ENCODE measurements at places on chromosomes 4 and X. TPM values are rescaled to one million over a fixed set of nuclear protein-coding genes. Genes with fewer than 3 reads are reported as not detected.

The SLC6A14 gene
- total RNA-seq: 0.57 TPM

- DNase-seq: no peak
Observed at GRCh38 chrX:15804563-15804962, 14.3 kb downstream of the ZRSR2 start.

GRCh38 chrX:153744210-153745066 lies 19.6 kb upstream of the PLXNB3 start:
- DNase-seq: peak; percentile 52

DNA sequence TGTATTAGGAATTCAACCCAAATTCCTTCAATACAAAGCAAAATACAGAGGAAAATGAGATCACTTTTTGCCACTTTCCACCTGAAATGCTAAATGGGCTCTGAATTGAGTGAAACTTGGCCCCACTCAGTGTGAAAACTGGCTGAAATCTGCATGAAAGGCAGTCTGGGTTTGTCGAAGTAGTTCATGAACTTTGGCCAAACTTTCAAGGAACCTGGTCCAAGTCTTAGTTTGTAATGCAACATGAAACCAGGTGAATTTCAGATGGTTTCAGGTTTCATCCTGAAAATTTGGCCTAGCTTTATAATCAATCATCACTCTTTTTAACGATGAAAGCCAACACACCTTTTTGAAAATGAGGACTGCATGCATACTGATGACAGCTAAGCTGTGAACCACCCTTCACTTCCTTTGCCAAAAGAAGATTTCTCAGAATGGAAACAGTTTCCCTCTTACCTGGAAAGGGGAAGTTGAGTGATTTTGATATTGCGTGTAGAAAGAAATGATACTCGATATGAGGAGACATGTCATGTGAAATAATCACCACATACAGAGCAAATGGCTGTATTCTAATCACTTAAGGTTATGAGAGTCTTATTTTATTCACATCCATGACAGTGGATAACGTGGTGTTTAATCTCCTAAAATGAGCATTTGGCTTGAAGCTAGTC lies 209.9 kb upstream of the ETNPPL start:
- no peak for DNase-seq

- no peak for DNase-seq
Observed at GRCh38 chr4:42646999-42647541, 9.8 kb downstream of the ATP8A1 start.
